Panc1 (cell line): ENCODE measurements at places on chromosomes 5 and 9.

DNA sequence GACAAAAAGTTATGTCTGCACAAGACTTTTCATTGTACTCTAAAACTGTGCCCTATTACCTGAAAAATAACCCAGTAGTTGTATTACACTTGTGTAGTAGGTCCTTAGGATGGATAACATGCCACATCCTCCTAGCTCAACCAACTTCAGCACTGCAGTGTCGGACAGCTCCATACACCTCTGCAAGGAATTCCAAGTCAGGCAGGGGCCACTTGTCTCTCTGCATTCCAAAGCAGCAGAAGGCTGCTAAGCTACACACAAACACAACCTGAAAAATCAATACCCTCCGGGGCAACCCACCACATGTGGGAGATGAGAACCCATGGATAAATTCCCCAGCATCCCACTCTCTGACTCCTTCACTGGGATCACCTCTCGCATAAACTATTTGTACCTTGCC, 50.2 kb downstream of the MED10 start:
- DNase-seq: no peak

DNA sequence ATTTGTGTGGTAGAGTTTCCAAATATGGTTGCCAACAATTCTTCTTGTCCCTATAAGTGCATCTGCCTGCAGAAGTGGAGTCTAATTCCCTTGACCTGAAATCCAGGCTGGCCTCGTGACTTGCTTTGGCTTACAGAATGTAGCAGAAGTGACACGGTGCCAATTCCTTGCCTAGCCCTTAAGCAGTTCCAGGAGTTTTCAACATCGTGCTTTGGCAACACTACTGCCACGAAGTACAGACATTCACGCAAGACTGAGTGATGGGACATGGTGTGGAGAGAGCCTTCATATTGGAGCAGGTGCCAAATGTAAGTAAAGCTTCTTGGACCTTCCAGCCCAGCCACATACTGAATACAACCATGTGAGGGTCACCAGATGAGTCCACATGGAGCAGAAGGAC, 92.9 kb upstream of the NEK6 start:
- no peak for DNase-seq

DNA sequence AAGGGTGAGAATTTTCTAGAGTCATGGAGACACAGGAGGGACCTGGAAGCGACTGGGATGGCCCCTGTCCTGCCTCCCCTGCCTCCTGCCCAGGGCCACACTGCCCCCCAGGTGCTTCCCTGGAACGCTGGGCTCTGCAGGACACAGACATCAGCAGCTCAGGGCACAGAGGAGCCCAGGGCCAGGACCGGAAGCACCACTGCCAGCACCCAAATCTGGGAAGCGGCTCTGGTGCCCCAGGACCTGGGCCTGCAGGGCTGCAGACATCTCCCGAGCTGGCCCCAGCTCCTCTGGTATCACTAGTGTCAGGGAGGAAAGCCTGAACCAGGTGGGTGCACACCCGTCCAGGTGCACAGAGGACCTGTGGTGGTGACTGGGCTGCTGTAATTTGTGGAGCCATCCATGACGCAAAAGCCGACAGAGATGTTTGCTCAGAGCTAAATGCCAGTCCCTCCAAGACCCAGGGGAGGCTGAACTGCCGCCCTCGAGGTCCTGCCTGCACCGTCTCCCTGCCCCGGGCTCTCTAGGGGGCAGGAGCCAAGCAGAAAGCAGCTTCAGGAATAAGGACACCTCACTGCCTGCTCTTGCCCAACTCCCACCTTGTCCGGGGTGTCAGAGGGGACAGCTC, 46.0 kb upstream of the SIMC1 start:
- no peak for DNase-seq

DNA sequence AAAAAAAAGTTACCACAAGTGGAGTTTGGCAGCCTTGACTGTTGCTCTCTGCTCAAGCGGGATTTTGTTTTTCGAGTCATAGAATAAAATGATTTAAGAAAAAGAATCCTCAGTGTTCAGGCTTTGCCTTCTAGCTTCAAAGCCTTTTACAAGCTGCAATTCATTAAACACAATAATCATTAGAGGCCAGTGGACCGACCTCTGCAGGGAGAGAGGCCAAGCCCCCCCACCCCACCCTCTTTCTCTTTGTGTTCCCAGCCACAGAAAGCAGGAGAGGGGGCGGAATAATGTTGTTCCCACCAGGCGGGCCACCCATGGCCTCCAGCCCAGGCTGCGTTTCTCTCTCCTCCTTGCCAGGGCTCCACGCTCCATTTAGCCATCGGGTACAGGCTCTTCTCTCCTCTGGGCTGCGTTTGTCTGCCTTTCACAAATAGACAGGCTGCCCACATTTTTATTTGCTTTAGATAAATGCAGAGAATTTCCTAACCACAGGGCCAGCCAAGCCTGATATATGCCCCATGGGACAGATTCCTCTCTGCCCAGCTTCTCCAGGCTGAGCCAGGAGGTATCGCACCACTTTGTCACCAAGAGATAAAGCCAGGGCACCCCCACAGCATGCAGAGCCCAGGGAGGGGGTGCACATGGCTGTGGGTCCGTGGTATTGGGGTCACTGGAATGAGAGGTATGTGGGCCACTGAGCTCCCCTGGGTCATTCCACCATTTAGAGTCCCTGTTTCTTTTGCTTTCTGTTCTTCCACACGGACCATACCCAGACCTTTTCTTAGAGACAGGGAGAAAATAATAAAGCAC, 318.8 kb downstream of the PIK3R1 start:
- DNase-seq: no peak

GRCh38 chr5:158796812-158797497, 302.8 kb downstream of the EBF1 start:
- DNase-seq: no peak

GRCh38 chr5:60700416-60700757, 421 bp upstream of the DEPDC1B start:
- DNase-seq: no peak

- no peak for DNase-seq
Observed at GRCh38 chr5:130337179-130337888, 433.1 kb downstream of the CHSY3 start.

DNA sequence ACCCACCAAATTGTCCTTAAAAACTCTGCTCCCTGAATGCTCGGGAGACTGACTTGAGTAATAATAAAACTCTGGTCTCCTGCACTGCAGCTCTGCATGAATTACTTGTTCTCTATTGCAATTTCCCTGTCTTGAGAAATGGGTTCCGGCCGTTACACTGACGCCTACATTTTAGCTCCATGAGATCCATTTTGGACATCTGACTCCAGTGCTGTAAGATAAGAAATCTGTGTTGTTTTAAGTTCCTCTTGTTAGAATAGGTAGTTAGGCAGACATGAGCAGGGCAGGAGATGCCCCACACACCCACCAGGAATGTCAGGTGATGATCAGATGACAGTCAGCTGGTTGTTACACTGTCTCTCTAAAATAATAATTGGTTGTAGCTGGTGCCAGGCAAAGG, 125.8 kb upstream of the SHB start:
- DNase-seq: no peak

DNA sequence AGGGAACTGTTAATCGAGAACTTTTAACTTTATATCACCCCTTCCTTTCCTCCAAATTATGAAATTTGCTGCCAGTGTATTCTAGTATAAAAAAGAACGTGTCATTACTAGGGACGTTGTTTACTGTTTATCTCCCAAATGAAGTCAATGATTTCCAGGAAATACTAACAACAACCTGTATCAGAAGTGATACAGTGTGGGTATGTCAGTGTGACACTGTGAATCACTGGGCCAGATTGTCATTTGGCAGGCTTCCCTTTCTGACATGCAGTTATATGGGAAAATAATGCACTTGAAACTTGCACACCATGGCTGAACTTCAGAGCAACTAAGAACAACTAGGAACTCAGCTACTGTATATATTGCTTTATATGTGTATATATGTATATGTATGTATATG, 12.6 kb downstream of the ZNF462 start:
- DNase-seq: no peak

DNA sequence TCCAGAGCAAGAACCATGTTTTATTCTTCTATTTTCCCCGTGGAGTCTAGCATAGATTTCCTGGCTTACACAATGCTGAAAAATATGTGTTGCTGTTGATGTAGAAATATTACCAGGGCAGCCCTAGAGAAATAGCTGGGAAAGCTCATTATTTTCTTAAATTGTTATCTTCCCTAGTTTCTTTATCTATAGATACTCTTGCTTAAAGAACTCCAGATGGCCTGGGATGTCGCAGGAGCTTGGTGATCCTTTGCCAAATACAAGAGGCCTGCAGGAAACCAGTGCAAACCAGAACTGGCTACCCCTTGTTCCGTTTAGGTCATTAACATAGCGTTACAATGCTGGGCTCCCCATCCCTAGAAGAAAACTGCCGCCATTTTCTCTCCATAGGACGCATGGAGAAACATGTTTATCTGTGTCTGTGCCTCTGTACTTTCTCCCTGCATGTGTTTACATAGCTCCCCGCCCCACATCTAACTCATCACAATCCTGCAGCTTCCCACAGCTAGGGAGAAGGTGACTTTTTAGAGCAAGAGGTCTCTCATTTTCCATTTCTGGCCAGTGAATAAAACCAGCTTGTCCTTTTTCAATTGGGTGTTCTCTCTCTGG, 6.4 kb downstream of the PRLR start:
- DNase-seq: no peak

- DNase-seq: no peak
Observed at GRCh38 chr5:91257301-91257700, 125.8 kb downstream of the ARRDC3 start.

DNA sequence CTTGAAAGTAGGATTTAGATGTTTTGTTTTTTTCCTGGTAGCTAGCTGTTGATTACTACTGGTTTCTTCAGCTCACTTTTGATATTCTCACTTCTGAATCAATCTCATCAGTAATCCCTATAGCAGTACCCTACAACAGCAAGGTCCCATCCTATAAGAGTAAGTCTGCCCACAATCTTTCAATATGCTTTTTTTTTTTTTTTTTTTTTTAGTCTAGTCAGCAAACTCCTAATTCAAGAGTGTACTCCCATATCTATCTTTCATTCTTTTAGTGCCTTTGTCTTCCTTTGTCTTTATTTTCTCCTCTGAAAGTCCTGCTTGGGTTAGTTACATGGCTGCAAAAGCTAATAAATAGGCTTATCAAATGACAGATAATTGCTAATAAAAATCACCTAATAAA, 362.4 kb upstream of the RIOK2 start:
- DNase-seq: no peak
